Effector CD4-positive, alpha-beta T cell (primary cell): ENCODE measurements at places on chromosomes 5 and 9.
A peak's percentile ranks its signal among the peaks of the same experiment; 100 is the strongest.

DNA sequence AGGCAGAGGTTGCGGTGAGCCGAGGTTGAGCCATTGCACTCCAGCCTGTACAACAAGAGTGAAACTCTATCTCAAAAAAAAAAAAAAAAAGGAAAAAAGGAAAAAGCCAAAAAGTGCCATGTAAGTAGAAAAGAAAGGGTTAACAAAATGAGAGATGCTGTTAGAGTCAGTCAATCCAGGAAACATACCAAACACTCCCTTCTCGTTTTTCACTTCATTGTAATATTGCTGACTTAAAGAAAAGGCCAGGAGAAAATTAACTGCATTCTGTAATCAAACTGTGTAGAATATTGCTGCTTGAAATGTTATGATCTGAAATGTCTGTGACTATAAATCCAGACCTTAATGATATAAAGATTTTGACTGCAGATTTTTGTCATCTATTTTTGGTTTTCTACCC lies 379.1 kb downstream of the ENC1 start:
- DNase-seq: no peak

- no peak for DNase-seq
Measured at GRCh38 chr5:59598547-59598874, 295.0 kb downstream of the PDE4D start.

- no peak for DNase-seq
Measured at GRCh38 chr9:18343784-18344183, 130.2 kb upstream of the ADAMTSL1 start.

GRCh38 chr9:116336133-116336862 lies 182.7 kb downstream of the PAPPA start:
- DNase-seq: no peak

- DNase-seq: no peak
Measured at GRCh38 chr9:38214432-38214831, 145.4 kb upstream of the SHB start.

- no peak for DNase-seq
Measured at GRCh38 chr9:5089737-5090136, 95.7 kb downstream of the INSL6 start.

DNA sequence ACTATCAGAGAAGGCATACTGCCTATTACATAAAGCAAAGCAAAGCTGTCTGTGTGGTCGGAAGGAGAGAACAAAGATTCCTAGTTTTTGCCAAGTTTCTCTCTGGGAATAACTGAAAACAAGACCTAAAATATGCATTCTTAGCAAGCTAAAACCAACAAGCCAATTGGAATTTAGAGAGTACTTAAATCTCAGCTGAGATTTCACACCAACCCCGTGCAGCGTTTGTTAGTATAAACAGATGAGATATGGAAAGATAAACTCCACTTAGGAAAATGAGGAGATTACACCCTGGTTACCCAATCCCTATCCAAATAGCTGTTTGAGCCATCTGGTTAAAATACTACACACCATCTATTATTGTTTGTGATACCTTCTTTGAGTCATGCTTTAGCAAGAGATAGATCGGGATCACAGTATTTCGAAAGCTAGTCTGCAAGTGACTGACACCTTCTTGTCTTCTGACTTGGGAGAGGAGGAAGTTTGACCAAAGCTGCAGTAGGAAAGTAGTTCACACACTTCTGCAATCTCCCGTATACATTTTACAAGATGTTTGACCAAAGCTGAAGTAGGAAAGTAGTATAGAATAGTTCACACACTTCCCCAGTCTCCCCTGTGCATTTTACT lies 18.2 kb downstream of the FAF2 start:
- DNase-seq: no peak

- no peak for DNase-seq
Measured at GRCh38 chr9:20065796-20066700, 277.2 kb upstream of the SLC24A2 start.

- no peak for DNase-seq
Measured at GRCh38 chr5:99900302-99900852, 634.8 kb upstream of the FAM174A start.

GRCh38 chr9:125747053-125747764 lies at the start of gene PBX3:
Gene PBX3 (plus strand): TSS chr9:125747373.
- DNase-seq: peak; percentile 26

DNA sequence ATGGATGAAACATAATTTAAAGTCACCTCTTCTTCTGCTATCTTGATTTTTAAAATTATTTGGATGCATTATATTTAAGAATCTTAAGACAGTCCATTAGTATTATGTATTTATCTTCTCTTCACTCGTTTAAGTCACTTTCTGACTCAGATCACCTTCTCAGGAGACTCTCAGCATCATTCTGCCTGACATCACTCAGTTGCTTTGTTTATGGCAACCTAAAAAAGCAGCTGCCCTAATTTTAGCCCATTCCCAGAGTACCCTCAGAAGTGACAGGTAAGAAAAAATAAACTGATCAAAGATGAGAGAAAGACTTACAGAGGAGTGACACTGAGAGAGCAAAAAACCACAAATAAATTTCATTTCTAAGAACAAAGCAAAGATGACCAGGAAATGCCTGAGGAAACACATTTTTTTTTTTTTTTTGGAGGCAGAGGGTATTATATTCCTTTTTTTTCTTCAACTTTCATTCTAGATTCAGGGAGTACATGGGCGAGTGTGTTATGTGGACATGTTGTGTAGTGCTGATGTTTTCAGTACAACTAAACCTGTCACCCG lies 140.5 kb downstream of the MUSK start:
- DNase-seq: no peak

DNA sequence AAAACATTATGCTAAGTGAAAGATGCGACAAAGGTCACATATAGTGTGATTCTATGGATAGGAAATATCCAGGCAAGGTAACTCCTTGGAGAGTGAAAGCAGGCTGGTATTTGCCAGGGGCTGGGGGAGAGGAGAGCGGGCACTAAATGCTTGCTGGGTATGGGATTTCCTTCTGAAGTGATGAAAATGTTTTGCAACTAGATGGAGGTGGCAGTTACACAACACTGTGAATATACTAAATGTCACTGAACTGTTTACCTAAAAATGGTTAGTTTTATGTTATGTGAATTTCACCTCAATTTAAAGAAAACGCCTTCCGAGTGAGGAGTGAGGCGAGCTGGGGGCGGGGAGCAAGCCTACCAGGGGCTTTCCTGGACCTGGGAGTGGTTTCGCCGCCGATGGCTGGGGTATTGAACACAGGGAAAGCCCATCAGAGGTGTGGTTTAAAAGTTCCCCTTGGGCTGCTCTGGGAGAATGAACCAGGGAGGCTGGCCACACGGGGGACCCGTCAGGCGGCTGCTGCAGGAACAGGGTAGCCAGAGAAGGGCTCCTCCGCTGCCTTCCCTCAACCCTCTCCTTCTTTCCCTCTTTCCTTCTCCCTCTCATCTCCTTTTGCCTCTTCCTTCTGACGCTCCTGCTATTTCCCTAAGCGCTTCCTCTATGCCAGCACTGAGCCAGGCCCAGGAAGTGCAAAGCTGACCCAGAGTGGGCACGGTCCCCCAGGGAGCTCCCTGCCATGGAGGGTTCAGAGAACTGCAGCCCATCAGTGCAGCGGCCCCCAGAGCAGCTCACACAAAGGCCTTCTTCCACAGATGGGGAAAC lies 4.9 kb downstream of the AKNA start:
- DNase-seq: peak; percentile 77

DNA sequence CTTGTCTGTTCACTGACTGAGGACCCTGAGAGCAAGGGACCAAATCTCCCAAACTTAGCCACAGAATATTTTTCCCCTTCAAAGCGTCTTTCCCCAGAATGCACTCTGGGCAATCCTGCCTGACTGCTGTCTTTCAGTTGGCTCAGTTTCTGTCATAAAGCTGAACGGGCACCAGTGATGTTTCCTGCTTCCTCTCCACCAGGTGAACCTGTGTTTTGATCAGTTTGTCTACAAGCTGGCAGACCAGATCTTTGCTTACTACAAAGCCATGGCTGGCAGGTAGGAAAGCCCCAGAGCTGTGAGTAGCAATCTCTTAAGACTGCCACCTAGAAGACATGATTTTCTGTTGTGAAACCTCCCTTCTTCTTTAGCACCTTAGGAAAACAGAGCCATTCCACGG lies 61.8 kb downstream of the CYFIP2 start:
- DNase-seq: no peak

GRCh38 chr9:129148463-129149204 lies 29.4 kb downstream of the IER5L start:
- DNase-seq: no peak

DNA sequence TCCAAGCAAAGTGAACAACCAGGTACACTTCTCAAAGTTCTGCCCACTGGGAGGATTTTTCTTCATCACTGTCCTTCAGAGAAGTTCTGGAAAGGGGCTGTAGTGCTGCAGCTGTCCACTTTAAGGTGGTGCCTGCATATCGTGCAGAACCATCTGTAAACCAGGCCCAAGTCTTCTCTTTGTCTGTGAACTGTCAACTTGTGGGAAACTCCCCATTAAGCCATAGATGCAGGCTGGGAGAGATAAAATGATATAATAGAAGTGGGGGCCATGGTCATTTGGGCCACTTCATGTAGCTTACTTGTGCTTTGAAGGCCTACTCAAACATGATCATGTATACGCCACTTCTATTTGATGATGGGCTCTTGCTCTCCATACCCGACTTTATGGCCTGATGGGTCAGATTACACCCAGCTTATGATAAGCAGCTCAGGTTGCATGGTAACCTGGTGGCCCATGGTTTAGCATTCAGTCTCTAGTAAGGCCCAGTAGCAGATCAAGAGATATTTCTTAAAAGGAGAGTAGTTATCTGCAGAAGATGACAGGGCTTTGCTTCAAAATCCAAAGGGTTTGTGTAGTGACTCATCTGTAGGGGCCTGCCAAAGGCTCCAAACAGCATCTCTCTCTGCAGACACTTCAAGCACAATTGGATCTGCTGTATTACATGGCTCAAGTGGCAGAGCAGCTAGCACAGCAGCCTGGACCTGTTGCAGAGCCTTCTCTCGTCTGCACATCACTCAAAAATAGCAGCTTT lies 15.7 kb upstream of the BTF3 start:
- no peak for DNase-seq

DNA sequence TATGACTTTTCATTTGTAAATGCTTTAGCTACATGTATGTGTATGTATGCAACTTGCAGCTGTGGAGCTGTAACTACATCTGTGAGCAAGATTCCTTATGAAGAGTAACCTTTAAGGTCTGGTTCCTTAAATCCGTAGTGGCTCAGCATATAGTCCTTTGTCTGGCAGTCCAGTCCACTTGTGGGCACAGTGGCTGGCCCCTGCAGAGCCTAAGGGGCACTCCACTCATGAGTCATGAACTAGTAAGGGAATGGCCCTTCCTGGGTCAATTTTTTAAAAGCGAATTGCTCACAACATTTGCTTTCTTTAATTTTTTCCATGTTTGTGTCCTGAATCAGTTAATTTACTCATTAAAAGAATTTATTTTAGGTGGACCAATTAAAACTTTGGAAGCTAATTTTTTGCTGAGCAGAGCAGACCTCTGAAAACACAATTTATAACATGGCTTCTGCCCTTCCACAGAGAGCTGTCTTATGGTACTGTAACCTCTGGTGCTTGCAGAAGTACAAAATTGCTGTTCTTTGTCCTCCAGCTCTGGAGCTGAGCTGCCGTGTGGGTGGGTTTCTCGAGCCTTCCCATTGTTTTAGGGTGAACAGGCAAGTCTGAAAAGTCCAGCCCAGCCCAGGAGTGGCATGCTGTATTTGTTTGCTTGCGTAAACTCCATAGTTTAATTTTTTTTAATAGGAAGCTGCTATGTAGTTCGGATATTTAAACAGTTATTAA lies 110.1 kb downstream of the MVB12B start:
- no peak for DNase-seq

GRCh38 chr5:151897896-151898295 lies 26.8 kb downstream of the GLRA1 start:
- no peak for DNase-seq

GRCh38 chr5:31232273-31232888 lies 38.9 kb downstream of the CDH6 start:
- DNase-seq: no peak

- DNase-seq: peak; percentile 42
Measured at GRCh38 chr5:180494510-180495181, 467 bp downstream of the CNOT6 start.

DNA sequence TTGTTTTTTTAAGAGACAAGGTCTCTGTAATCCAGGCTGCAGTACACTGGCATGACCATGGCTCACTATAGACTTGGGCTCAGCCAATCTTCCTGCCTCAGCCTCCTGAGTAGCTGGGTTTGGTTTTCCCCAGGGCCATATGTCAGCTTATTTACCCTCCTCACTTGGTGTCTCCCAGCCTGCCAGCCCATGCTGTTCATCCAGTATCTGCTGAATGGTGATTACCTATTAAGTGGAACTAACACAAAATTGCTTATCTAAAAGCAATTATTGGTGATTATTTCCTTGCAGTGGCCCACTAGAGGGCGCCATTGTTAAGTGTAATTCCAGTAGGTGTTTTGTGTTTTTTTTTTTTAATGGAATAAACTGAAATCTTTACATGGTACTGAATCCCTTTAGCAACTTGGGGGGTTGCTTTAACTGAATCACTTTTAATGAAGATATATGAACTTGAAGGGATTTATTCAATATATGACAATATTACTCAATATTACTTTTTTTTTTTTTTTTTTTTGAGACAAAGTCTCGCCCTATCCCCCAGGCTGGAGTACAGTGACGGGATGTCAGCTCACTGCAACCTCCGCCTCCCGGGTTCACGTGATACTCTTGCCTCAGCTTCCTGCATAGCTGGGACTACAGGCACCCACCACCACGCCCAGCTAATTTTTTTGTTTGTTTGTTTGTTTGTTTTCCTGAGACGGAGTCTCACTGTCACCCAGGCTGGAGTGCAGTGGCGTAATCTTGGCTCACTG lies 13.8 kb downstream of the EXOSC2 start:
- DNase-seq: peak; percentile 76

DNA sequence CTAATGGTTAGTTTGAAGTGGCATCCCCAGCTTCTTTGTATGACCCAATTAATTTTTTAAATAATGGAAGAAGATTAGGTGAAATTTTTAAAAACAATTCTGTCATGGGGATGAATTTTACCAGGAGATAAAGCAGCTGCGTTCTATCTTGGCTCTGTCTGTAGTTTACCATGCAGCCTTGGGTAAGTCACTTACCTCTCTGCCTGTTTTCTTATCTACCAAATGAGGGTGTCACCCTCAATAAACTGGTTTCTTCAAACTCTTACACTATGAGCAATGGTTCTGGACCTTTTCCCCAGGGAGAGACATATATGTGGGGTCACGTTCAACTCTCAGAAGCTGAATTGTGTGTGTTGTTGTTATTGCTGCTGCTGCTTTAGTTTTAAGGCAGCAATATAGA lies 71.7 kb downstream of the TEX10 start:
- DNase-seq: no peak

- DNase-seq: no peak
Measured at GRCh38 chr9:36018891-36019720, 17.6 kb upstream of the RECK start.
